ENCODE measurements at places on chromosomes 12 and 14.

- no peak for DNase-seq
Measured at GRCh38 chr12:104132351-104132956, 5.6 kb downstream of the NFYB start.

GRCh38 chr14:60217713-60218112, 31.3 kb upstream of the PPM1A start:
- DNase-seq: no peak

GRCh38 chr14:91399868-91400640, 17.6 kb downstream of the CCDC88C start:
- DNase-seq: no peak

DNA sequence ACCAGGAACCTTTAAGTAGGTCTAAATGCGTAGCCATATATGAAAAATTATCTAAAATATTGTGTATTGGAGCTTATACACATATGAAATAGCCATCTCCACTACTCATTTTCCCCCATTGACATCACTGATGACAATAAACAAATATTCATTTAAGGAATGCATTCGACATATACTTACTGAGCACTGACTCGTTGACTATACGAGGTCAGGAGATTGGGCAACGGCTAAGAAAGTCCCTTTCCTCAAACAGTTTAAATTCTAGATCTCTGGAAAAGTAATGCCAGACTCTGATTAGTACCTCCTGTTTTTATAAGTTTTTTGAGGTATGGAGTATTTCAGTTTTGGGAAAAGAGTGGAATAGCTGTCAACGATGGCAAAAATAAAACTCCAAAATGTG, 139.4 kb upstream of the DIO2 start:
- no peak for DNase-seq

GRCh38 chr14:55426891-55427290, 13.5 kb downstream of the TBPL2 start:
- no peak for DNase-seq

DNA sequence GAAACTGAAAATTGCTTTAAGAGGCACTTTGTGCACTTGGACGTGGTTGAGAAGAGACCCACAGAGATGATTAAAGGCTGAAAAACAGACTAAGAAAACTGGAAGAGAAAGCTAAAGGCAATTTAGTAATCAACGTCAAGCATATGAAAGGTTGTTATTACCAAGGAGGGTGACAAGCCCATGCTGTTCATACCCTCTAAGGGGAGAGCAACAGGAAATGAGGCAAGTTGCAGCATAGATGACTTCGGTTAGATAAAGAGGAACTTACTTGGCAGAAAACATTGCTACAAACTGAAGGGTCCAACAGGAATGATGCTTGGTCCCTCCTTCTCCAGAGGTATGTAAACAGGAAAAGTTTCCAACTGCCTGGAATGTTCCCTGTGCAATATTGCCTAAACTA, 107.8 kb downstream of the DUSP6 start:
- DNase-seq: no peak

DNA sequence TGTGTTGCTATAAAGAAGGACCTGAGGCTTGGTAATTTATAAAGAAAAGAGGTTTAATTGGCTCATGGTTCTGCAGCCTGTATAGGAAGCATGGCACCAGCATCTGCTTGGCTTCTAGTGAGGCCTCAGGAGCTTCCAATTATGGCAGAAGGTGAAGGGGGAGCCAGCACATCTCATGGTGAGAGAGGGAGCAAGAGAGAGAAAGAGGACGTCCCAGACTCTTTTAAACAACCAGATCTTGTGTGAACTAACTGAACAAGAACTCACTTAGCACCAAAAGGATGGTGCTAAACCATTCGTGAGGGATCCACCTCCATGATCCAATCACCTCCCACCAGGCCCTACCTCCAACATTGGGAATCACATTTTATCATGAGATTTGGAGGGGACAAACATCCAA, 6.1 kb upstream of the SNAPC1 start:
- no peak for DNase-seq

GRCh38 chr12:15852383-15852782, 29.8 kb upstream of the STRAP start:
- no peak for DNase-seq

DNA sequence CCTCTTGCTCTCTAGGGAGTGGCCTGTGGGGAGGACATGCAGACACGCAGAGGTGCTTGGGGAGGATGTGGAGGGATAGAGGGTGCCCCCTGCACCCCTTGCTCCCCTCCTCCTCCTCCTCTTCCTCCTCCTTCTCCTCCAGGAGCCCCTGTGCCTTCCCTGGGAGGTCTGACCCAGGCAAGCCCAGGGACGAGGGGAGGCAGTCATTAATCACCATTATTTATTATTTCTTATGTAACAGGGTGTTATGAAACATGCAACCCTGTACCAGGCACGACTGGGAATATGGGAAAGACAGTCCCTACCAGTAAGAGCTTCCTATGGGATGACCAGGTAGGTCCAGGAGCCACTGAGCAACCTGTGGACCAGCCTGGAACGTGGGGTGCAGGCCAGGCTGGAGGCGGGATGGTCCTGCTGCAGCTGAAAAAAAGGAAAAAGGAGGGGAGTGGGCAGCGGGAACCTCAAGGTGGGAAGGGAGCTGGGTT, 22.5 kb upstream of the PGF start:
- DNase-seq: no peak

- no peak for DNase-seq
Measured at GRCh38 chr14:54459106-54459505, 17.9 kb upstream of the CNIH1 start.

GRCh38 chr12:121825041-121825523, 21.3 kb downstream of the SETD1B start:
- DNase-seq: no peak

DNA sequence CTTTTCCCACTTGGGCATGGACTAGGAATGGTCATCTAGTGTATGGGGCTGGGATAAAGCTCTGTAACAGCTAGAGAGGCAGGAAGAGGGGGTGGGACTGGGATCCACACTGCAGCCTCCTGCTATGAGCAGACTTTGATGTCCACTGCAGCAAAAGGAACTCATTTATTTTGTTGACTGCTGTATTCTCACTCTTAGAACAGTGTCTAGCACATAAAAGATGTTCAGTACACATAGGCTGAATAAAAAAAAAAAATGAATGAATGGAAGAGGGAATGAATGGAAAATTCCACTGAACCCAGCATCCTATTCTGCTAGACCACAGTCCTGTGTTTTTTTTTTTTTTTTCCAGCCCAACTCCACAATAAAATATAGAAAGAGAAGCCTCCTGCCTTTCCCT, 106.2 kb upstream of the NOS1 start:
- DNase-seq: no peak

- DNase-seq: peak; percentile 19
Measured at GRCh38 chr12:103207936-103208335, 250.5 kb downstream of the ASCL1 start.

GRCh38 chr12:48040354-48040753, 36.1 kb upstream of the COL2A1 start:
- DNase-seq: no peak

DNA sequence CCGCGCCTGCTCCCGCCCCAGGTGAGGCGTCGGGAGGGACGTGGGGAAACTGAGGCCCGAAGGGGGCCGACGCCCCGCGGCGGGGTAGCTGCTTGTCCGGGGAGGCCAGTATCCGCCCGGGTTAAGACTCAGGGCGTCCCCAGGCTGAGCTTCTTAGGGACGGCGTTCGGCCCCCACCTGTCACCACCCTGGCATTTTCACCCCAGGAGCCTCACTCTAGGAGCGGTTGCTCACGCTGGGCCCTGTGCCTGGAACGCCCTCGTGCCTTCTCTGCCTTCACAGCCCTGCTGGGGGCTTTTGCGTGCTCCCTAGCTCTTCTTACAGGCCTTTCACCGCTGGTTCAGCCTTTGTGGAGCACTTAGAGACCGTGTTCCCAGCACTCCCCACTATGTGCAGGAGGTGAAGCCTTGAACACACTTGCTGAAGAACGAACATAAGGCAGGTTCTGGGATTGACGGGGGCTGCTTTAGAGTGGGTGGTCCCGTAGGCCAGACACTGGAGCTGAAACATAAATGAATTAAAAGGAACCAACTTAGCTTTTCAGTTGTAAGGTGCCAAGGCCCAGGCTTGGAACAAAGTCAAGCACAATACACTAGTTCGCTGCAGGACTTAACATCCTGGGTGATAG, 601 bp downstream of the ZNF839 start:
- no peak for DNase-seq

- DNase-seq: no peak
Measured at GRCh38 chr12:1660304-1661187, 30.3 kb upstream of the ADIPOR2 start.

- no peak for DNase-seq
Measured at GRCh38 chr12:59219148-59219547, 298.8 kb upstream of the LRIG3 start.

- DNase-seq: peak; percentile 65
Measured at GRCh38 chr14:90778571-90779255, 37.5 kb downstream of the TTC7B start.

GRCh38 chr12:122951406-122951805, 14.9 kb downstream of the ABCB9 start:
- no peak for DNase-seq

GRCh38 chr12:105272152-105272551, 36.2 kb upstream of the APPL2 start:
- DNase-seq: no peak

- no peak for DNase-seq
Measured at GRCh38 chr14:68894123-68894522, 85.0 kb downstream of the ACTN1 start.

- DNase-seq: no peak
Measured at GRCh38 chr12:104295954-104296353, 7.6 kb upstream of the EID3 start.

DNA sequence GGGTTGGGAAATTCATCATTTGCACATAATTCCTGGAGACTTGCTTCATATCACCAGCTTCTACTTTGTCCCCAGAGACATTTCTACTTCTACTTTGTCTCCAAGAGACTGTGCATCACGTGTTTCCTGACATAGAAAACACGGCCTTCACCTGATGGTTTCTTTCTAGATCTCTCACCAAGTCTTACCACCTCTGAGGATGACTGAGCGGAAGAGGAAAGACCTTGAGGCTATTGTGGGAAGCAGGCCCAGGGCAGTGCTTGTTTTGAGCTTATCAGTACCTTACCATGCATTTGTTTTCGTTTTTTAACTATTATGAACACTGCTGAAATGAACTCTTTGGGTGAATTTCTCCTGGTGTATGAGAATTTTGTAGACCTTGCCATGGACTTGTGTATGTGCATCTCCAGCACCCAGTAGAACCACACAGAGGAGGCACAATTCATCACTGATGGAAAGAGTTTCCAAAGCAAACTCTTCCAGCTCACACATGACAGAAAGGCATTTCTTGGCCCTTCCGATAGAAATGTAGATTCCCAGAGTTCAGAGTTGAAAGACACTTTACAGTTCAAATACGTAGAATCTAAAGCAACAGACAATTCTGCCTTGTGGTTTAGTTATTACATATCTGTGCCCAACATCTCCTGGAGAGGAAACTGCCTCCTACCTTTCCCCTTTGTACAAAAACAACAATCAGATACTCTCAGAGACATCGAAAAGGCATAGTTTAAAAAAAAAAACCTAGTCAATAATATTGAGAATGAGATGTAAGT, 434.7 kb downstream of the FUT8 start:
- DNase-seq: no peak

DNA sequence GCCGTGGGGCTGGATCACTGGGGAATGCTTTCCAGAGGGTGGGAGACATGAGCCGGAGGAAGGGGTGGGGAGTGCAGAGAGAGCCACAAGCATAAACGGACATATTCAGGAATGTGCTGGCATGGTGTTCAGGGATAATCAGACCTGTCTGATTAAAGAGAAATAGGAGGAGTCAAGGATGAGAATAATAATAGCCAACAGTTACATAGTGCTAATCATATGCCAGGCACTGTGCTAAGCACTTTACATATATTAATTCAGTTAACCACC, 43.7 kb downstream of the LTBP2 start:
- DNase-seq: no peak

GRCh38 chr14:92487513-92488133, 26.0 kb upstream of the RIN3 start:
- DNase-seq: no peak

GRCh38 chr12:88108021-88108420, 33.9 kb downstream of the CEP290 start:
- DNase-seq: no peak

GRCh38 chr12:11755302-11755930, 105.9 kb downstream of the ETV6 start:
- DNase-seq: no peak

DNA sequence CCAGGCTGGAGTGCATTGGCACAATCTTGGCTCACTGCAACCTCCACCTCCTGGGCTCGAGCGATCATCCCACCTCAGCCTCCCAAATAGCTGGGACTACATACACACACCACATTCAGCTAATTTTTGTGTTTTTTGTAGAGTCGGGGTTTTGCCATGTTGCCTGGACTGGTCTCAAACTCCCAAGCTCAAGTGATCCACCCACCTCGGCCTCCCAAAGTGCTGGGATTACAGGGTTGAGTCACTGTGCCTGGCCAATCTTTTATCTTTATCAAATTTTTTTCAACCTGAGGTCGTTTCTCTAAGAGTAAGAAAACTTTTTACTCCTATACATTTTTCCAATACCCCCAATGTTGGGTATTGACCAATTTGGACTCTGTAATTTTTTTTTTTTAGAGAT, 40.0 kb upstream of the NAP1L1 start:
- no peak for DNase-seq

DNA sequence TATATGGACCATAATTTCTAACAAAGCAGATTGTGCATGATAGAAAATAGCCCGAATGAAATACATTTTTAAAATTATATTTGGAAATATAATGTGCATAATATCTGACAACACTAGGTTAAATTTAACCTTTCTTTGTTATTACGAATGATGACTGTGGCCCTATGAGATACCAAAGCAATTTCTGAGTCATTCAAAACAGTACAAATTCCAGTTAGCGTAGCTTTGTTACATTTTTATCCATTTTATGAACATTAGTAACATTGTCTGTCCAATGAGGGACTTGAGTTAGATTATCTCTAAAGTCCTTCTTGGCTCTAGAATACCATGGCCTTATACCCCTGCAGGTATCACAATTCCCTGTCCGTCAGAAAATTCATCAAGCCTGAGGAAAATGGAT, 39.0 kb upstream of the REP15 start:
- no peak for DNase-seq

DNA sequence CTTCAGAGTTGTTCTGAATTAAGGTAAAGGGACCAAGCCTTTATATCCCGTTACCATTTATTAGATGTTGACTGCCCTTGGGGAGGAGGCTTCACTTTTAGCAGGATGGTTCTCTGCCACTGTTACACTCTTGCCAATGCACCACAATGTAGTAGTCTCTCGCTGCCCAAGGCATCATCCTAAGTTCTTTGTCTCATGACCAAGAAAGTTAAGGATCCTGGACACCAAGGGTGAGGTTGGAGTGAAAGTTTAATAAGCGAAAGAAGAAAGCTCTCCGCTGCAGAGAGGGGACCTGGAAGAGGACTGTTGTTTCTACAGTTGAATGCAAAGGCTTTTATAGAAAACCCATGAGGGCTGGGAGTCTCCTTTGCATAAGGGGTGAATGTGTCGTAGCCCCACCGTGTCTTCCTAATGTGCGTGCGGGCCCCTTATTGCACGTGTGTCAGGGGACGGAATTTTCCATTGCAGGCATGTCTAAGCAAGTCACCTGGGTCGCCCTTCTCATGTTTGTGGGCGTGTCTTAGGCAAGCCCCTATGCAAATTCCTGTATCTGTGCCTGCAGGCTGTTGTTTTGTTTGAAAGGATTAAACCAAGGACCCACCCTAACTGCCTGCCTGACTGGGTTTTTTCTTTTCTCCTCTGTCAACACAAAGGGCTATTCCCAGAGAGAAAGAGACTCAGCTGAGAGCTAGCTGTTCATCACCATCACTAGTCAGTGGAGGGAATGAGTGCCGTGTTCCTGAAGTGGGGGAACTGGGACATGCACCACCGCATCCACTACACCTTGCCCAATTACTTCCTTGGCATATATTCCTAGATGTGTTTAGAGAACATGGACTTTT, 17.6 kb upstream of the RNASE1 start:
- DNase-seq: no peak

Measured in NCI-H1436 treated with DMSO at 0.1 percent for 48 hours (cell line).